Upper lobe of right lung (tissue), 1 donor: ENCODE measurements at places on chromosomes 7 and 10. TPM values are rescaled to one million over a fixed set of nuclear protein-coding genes. Genes with fewer than 3 reads are reported as not detected.

DNA sequence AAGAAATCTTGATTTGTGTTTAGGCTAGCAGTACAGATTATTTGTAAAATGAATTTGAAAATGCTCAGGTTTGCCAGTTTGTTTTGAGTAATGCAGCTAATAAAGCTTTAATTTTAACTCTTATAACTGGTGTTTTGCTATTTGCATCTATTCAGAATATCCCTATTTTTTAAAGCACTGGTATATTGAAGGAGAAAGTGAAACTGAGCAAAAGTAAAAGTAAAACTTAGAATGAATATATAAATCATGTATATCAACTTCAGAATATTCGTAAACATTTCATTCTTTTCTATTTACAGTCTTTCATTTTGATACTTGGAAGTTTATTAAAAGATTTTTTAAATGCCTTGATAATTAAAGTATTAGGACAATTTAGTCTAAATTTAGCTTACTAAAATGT is 26.2 kb downstream of the TASOR2 start:
- H3K36me3 ChIP-seq = no peaks in the 10 kb centered on the region
- peaks cover 21% of the 10 kb centered on the region for H3K4me1 ChIP-seq
- H3K27me3 ChIP-seq = no peaks in the 10 kb centered on the region
- peak overlapping the region; percentile 27 for H3K4me3 ChIP-seq
- H3K27ac ChIP-seq = no peak overlapping the region

- H3K4me3 ChIP-seq = peak overlapping the region; percentile 59
- H3K36me3 ChIP-seq = no peaks in the 10 kb centered on the region
- peaks cover 27% of the 10 kb centered on the region for H3K27me3 ChIP-seq
- peak overlapping the region; percentile 88 for H3K27ac ChIP-seq
These were observed 1.8 kb downstream of the LAMB1 start for GRCh38 chr7:108000875-108001763.

DNA sequence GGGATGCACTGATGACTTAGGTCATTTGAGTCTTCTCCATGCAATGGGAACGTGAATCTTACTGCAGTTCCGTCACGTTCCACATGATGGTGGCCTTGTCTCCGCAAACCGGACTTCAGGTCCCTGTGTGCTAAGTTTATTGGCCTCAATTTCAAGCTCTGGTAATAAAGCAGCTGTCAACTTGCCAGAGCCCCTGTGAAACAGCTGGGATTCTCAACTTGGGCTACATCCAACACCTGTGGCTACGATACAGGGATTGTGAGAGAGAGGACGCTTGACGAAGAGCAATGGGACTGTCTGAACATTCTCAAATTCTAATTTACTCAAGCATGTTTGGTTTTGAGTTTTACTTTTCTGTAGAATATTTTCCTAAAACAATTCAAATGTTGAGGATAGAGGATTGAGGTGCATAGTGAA is 174.2 kb downstream of the PTN start:
- H3K27me3 ChIP-seq = no peaks in the 10 kb centered on the region
- H3K4me1 ChIP-seq = no peaks in the 10 kb centered on the region
- H3K4me3 ChIP-seq = no peak overlapping the region
- no peak overlapping the region for H3K27ac ChIP-seq

DNA sequence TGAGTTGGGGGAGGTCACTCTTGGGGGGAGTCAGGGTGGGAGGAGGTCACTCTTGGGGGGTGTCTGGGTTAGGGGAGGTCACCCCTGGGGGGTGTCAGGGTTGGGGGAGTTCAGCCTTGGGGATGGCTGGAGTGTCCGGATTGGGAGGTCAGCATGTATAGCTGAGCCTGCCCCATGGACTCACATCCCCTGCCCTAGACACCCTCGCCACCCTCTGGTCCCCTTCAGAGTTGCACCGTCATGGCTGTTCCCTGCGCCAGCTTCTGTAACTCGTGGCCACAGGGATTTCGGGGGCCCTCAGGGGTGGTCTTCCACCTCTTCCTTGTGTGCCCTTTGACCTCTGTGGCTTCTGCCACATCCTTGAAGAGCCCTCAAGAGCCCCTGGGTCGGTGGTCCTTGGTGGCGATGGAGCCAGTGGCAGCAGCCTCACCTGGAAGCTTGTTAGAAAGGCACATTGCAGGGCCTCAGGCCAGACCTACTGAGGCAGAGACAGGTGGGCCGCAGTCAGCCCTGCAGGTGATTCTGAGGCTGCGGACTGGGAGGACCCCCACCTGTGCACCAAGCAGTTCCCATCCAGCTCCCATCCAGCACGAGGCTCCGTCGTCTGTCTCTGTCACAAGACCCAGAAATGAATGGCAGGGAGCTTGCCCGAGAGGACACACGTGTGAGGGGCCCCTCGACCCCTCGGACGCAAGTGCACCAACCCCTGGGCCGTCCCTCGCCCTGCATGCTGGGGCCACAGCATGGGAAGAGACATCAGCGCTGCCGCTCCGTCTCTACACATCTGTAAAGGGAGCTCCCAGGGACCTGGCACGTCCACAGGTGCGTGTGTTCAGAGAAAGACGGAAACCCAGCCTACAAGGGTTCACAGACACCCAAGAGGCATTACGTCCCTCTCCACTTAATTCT is 44.7 kb upstream of the SUN1 start:
- no peaks in the 10 kb centered on the region for H3K27me3 ChIP-seq
- H3K36me3 ChIP-seq = peaks cover 23% of the 10 kb centered on the region
- H3K4me1 ChIP-seq = no peaks in the 10 kb centered on the region
- no peak overlapping the region for H3K27ac ChIP-seq
- H3K4me3 ChIP-seq = no peak overlapping the region
- DNase-seq = no peak

DNA sequence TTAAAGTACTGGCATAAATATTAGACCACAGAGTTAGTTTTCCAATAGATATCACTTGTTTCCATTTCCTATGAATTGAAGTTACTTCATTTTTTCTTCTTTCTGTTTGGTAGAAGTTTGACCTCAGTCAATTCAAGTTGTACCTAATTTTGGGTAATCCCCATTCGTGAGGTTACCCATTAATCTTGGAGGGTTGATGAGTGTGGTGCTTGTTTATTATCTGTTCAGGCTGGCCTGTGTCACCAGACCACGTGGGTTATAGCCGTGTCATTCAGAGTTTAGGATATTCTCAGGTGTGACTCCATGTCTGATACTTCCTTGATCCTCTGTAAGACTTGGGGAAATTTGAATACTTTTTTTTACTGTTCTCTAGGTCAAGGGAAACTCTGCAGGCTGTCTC is 133.9 kb upstream of the TPK1 start:
- H3K4me1 ChIP-seq = no peaks in the 10 kb centered on the region
- H3K4me3 ChIP-seq = no peak overlapping the region
- no peak for DNase-seq
- no peaks in the 10 kb centered on the region for H3K36me3 ChIP-seq

DNA sequence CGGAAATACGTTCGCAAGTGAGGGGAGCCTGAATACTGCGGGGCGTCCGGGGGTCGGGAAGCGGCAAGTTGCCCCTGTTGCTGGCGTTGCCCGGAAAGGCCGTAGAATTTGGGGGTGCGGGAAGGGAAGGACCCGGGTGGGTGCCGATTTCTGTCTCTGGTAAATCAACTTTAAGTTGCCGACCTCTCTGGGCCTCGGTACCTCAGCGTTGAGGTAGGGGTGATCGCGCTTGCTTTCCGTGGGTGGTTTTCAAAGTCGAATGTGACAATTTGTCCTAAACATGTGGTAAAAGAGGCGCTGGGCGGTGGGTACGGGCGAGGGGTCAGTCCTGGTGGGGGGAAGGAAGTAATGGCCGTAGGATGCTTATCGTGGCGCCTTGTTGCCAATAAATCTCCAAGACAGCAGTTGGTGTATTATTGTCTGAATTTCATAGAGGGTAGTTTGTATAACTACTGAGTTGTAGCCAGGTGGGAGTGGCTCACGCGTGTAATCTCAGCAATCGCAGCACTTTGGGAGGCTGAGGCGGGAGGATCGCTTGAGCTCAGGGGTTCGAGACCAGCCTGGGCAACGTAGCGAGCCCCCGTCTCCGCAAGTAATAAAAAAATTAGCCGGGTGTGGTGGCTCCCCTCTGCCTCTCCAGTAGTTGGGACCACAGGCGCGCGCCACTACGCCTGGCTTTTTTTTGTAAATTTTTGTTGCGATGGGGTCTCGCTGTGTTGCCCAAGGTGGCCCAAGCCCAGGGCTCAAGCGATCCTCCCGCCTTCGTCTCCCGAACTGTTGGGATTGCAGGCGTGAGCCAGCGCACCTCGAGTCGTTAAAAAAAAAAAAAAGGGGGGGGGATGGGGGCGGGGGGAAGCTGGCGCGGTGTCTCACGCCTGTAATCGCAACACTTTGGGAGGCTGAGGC is 644 bp downstream of the BUD23 start:
- H3K36me3 ChIP-seq = peaks cover 29% of the 10 kb centered on the region
- H3K27ac ChIP-seq = peak overlapping the region; percentile 88
- no peaks in the 10 kb centered on the region for H3K27me3 ChIP-seq
- H3K4me1 ChIP-seq = peaks cover 24% of the 10 kb centered on the region
- peak overlapping the region; percentile 92 for H3K4me3 ChIP-seq

DNA sequence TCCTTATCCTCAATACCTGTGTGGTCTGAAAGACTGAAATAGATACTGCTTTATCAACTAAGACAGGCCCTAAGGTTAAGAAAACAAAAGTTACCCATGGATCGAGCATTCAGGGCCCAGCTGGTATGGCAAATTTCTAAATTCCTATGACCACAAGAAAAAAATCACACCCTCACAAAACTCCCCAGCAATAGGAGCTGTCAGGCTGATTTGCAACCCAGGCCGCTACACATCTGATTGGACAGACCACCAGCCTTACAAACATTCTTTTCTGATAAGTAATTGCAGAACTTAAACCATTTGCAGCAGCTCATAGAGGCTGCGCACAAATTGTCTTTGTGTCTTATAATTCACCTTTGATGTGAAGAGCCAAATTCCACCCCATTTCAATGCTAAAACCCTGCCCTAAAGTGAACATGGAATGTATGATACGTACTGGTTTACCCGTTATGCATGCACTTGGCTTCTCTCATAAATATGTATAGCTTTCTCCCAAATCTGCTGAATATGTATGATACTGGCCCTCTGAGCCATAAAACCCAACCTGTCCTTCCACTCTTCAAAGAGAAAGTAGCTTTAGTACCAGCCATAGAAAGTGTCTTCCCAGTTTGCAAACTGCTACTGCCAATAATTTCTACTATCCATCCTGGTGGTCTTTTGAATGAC is 842.5 kb downstream of the GRID1 start:
- DNase-seq = no peak
- H3K36me3 ChIP-seq = no peaks in the 10 kb centered on the region
- H3K27me3 ChIP-seq = no peaks in the 10 kb centered on the region
- H3K27ac ChIP-seq = no peak overlapping the region
- H3K4me1 ChIP-seq = no peaks in the 10 kb centered on the region

DNA sequence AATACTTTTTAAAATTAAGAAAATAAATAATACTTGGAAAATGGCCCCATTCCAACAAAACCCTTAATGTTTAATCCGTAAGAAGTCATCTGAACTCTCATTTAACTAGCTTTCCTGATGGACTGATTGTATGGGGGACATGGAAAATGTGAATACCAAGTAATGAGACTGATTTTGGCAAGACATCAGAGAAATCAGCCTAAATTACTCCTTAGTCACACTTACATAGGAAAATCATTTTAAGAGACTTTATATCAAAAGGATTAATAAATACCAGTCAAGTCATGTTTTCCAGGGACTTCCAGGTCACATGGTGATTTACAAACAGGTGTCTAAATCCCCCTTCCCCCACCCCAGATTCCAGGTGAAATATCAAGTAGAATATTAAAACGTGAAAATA is 58.2 kb downstream of the GRM8 start:
- no peaks in the 10 kb centered on the region for H3K27me3 ChIP-seq
- H3K4me3 ChIP-seq = no peak overlapping the region
- H3K4me1 ChIP-seq = no peaks in the 10 kb centered on the region
- no peaks in the 10 kb centered on the region for H3K36me3 ChIP-seq

- H3K27ac ChIP-seq = no peak overlapping the region
- no peak overlapping the region for H3K4me3 ChIP-seq
- H3K36me3 ChIP-seq = no peaks in the 10 kb centered on the region
- no peaks in the 10 kb centered on the region for H3K27me3 ChIP-seq
- H3K4me1 ChIP-seq = no peaks in the 10 kb centered on the region
These were observed 367.2 kb downstream of the FGFR2 start for GRCh38 chr10:121231079-121231478.

GRCh38 chr7:136869991-136870865 is 1.8 kb downstream of the CHRM2 start:
- peak; percentile 53 for DNase-seq
- H3K36me3 ChIP-seq = no peaks in the 10 kb centered on the region
- peak overlapping the region; percentile 39 for H3K4me3 ChIP-seq
- no peak overlapping the region for H3K27ac ChIP-seq
- peaks cover 47% of the 10 kb centered on the region for H3K27me3 ChIP-seq

DNA sequence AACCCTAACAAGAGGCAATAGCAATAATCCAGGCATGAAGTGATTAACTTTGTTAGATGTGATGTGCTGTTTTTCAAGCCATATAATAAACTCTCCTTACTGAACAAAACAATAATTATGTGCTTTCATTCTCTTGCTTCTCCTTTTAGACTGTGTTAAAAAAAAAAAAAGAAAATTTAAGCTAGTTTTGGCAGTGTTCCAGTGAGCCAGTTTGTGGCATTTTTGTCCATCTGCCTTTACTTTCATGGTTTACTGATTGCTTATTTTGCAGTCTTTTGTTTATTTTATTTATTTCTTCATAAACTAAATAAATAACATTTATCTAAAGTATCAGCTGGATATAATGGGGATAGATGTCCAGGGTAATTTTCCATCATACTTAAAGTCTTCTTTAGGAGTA is 625.3 kb downstream of the CNTNAP2 start:
- no peaks in the 10 kb centered on the region for H3K4me1 ChIP-seq
- no peaks in the 10 kb centered on the region for H3K27me3 ChIP-seq
- H3K4me3 ChIP-seq = no peak overlapping the region

- H3K4me3 ChIP-seq = no peak overlapping the region
- H3K27me3 ChIP-seq = peaks cover 9% of the 10 kb centered on the region
These were observed 814 bp upstream of the OPALIN start for GRCh38 chr10:96359616-96360015.

DNA sequence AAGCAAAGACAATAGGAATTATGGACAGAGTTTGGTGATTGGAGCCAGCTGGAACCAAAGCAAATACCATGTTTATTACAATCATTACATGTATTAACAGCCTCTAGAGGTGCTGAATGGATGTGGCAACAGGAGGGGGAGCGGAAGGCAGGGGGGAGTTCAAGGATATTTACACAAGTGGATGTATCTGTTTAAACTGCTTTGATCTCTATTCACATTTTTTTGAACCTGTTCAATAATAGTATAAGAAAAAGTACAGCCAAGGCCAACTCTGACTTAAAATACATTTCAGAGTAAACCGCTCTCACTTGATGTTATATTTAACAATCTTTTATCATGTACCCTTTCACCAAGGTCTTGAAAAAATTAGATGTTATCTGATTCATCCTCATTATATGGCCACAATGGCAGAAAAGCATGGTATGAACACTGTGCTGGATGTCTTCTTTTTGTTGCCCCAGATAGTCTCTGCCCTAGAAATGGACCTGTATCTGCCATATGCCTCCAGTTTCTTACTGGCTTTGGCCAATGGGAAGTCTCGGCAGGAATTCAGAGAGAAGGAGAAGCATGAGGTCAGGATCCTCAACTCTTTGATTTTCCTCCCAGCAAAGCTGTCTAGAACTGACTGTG is 88.2 kb upstream of the FAM133B start:
- H3K27me3 ChIP-seq = no peaks in the 10 kb centered on the region
- no peak overlapping the region for H3K27ac ChIP-seq
- no peak overlapping the region for H3K4me3 ChIP-seq
- no peaks in the 10 kb centered on the region for H3K36me3 ChIP-seq

- peak overlapping the region; percentile 72 for H3K27ac ChIP-seq
- no peak for DNase-seq
- H3K36me3 ChIP-seq = no peaks in the 10 kb centered on the region
- peaks cover 22% of the 10 kb centered on the region for H3K4me1 ChIP-seq
- H3K4me3 ChIP-seq = peak overlapping the region; percentile 84
- H3K27me3 ChIP-seq = no peaks in the 10 kb centered on the region
These were observed 557 bp downstream of the CYTH3 start for GRCh38 chr7:6271694-6272440.

NOBOX gene
- total RNA-seq = not detected

C10orf53 gene
- total RNA-seq = not detected

UPK3B gene
- total RNA-seq = 25.2 TPM

RGR gene
- 0.41 TPM for total RNA-seq

AKR1C8 gene
- 0.55 TPM for total RNA-seq

VIPR2 gene
- total RNA-seq = 4.5 TPM
